Stimulated activated CD4-positive, alpha-beta T cell treated with anti-CD3 and anti-CD28 coated beads, Interleukin-4, amount 100 ng/mL, for 4 hours (primary cell): ENCODE measurements at places on chromosomes 6 and 20.

DNA sequence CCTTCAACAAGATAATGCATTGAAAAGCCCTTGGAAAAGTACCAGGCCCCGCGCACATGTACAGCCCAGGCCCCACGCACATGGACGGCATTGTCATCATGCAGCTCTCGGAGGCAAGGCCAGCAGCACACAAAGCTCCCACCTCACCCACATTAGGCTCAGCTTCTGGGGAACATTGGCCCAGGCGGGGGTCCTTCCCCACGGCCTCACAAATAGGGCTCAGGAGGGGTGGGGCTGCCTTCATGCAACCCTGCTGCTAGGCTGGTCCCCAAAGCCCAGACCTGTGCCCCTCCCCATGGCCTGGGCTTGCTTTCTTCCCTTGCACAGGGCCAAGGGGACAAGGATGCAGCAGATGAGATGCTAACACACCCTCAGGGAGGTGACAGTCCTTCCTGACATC is 26.7 kb downstream of the NPEPL1 start:
- DNase-seq, result no peak

DNA sequence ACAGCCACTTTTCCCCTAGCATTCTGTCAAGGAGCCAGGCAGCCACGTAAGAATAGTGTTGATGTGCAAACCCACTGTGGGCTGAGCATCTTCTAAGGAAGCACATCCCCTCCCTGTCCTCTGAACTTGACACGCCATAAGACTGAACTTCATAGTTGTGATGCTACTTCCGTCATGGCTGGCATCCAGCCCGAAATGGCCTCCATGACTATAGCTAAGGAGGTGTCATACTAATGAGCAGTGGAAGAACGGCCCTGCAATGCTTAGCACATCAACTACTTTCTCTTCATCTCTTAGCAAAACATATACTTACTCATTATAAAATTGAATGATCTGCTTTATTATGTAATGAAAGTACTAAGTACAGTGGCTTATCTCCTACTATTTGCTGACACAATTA is 110.2 kb downstream of the GJA10 start:
- no peak for DNase-seq

- no peak for DNase-seq
Observed at GRCh38 chr6:44339301-44339700, 3.1 kb upstream of the SPATS1 start.

DNA sequence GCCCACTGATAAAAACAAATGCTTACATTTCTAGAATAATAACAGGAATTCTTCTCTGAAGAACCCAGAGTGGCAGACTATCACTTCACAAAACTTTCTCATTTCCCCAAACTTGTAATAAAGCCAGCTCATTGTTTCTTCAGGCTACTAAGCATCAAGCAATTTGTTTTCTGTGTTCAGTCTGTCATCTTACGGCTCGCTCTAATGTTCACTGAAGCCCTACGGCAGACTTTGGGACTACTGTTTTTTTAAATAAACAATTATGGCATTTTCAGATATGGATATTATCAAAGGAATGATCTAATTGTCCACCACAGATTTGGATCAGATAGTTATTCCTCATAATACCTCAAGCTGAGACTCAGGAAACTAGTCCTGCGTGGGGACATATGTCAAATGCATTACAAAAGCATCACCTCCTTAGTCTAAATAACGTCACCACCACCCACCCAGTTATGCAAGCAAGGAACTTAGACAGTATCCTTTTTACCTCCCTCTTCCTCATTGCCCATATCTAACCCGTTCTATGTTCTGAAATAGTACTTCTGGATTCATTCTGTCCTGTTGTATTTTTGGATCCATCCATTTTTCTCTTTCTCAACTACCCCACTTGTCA is 415.1 kb downstream of the PLCB1 start:
- DNase-seq, result no peak

DNA sequence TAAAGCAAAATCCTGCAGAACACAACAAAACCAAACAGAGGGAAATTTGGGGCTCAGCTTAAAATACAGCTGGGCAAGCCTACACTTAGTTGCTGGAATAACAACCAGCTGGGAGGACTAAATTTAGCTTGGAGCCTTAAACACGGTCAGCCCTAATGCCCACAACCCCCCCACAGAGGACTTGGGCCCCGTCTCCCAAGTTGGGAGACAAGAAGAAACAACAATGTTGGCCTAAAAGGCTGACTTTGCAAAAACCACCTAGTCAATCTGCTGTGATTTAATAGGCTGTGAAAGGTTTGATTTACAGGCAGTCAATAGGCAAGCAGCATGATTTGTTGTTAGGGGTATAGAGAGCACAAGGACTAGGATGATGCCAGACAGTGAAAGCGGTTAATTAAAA is 40.3 kb upstream of the ARMC2 start:
- DNase-seq, result no peak

GRCh38 chr20:59336540-59336939 is 36.1 kb downstream of the EDN3 start:
- no peak for DNase-seq

DNA sequence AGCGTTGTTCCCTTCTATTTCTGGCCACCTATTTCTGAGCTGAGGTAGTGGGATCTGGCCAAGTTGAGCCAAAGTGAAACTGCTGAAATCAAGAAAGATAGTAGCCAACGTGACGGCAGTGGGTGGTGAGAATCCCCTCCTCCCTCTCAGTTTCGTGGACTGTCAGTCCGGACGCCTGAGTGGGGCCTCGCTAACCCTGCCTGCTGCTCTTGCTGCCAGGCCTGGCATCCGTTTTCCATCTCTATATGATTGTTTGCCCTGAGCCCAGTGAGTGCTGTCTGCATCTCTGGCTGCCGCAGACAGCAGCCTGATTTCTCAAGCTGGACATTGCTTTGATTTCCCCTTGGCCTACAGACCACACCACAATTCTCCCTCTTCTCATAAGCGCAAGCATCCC is 23.5 kb upstream of the PAX1 start:
- no peak for DNase-seq

GRCh38 chr6:159464816-159465215 is 228.2 kb downstream of the SOD2 start:
- no peak for DNase-seq

DNA sequence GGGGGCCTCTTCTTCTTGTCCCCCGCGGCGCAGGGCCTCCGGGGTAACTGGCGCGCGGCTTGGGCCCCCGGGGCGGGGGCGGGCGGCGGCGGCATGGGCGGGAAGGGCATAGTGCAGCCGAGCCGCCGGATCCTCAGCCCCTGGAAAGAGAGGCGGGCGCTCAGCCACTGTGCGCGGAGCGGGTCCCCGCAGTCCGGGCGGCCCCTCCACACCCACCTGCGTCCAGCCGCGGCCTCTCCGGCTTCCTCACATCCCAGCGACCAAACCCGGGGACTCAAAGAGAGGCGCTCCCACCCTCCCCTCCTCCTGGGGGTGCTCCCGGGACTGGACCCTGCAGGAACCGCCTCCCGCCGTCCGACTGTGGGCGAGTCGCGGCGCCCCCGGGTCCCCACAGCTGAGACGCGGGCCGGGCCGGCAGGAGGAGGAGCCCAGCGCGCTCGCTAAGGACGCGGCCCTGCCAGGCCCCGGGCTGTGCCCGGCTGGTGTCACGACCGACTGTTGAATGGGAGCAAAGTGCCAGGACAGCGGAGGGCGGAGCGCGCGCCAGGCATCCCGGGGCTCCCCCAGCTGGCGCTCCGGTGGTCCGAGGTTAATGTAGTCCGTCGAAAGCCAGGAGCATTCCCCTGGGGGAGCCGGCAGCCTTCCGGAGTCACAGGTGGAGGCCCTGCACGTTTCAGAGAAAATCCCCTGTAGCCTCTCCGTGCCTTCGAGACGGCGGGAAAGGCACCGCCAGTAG is at the start of gene PRR18:
Gene PRR18, minus strand, starts transcription at position 360 of the 736 bp plus-strand sequence. Its CDS starts 250 bp downstream, at position 110.
- DNase-seq, result no peak

DNA sequence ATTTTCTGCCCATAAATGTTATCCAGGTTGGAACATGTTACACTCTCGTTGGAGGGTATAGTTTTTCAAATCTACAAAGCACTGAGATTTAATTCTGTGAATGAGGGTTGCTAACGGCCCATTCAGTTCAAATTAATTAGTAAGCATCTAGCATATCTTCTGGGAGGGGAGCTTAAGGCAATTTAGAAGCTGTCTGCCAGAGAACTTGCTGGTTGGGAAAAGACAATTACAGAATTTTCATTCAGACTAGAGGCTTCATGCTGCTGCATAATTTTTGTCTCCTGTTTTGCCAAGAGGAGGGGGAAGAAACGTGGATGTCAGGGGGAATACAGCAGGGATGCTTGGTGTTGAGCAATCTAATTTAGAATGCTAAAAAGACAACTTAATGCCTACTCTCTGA is 268.3 kb upstream of the FAM83B start:
- no peak for DNase-seq

DNA sequence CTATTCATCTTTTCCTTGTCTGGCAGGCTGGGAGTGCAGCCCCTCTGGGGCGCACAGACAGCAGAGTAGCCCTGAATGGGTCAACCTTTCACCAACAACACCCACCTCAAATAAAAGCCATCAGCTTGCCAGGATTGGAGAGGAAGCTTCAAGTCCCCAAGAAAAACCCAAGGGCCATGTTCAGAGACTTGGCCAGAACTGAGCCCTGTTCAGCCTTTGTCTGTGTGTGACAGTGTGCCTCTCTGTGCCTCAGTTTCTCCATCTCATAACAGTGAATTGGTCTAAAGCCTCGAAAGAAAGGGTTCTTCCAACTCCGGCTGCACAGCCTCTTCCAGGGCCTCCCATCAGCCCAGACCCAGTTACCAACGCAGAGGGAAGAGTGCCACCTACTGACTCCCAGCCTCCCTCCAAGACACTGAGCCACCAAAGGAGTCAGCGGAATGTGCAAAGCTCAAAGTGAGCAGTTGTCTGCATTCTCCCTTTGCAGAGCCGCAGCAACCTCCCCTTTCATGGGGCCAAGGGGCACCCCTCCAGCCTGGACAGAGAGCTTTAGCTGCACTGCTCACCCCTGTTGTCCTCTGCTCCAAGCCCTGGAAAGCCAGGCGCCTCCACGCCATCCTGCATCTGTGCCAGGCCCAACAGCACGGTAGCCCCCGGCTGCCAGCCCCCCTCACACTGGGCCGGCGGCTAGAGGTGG is 82.7 kb upstream of the TOP1 start:
- DNase-seq, result no peak

DNA sequence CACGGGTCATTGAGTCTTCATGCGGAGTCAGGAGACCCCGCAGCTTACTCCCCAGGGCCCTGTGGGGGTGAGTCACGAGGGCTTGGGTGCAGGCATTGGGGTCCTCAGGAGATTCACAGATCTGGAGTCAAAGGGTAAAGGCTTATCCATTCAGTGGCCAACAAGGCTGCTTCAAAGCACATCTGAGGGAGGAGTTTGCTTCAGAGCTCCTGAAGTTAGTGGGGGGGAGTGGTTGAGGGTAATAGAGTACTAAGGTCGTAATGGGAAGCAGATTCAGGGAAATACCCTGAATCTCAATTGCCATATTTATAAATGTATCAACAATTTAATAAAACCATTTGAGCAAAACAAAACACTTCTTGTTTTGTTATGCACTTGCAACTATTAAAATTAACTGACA is 37.3 kb downstream of the SH3BGRL2 start:
- DNase-seq, result no peak

DNA sequence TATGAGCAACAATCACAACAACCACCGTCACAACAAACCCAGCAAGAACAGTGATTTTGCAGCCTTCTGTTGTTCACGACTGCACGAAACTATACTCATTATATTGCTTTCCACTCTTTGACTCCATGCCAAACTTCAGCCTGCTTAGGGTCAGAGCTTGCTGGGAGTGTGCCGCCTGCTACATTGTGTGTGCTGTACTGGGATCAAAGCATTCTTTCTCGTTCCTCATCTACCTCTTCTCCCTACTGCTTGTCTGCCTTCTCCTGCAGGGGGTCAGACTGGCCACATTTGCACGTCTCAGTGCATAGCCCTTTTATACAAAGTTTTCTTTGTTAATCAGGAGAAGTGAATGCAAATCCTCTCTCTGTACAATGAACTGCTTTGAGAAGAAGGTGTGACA is 401.6 kb upstream of the CITED2 start:
- no peak for DNase-seq
